ENCODE measurements at places on chromosomes 6 and 20.

DNA sequence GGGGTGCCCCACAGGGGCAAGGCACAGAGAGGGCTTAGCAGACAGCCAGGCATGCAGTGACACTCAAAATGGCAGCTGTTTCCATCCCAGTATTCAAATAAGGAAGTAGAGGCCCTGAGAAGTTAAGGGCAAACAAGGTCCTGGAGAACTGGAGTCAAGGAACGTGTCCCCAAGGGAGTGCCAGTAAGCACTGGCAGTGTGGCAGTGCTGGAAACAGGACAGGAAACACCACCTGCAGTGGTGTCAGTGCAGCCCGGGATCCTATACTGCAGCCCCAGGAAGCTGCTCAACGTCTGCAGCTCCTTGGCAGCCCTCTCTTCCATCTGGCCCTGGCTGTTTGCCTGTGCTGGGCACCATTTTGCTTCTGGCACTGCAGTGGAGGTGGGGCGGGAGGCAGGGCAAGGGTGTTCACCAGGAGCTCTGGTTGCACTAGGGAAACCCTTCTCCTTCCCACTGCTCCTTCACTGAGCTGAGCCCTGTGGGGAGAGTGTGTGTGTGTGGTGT, 56.3 kb downstream of the EDN3 start:
- no peak for DNase-seq

GRCh38 chr6:36430351-36430750, 12.3 kb downstream of the PXT1 start:
- no peak for DNase-seq

- no peak for DNase-seq
These were observed 232.1 kb downstream of the LRFN2 start for GRCh38 chr6:40355066-40355465.

DNA sequence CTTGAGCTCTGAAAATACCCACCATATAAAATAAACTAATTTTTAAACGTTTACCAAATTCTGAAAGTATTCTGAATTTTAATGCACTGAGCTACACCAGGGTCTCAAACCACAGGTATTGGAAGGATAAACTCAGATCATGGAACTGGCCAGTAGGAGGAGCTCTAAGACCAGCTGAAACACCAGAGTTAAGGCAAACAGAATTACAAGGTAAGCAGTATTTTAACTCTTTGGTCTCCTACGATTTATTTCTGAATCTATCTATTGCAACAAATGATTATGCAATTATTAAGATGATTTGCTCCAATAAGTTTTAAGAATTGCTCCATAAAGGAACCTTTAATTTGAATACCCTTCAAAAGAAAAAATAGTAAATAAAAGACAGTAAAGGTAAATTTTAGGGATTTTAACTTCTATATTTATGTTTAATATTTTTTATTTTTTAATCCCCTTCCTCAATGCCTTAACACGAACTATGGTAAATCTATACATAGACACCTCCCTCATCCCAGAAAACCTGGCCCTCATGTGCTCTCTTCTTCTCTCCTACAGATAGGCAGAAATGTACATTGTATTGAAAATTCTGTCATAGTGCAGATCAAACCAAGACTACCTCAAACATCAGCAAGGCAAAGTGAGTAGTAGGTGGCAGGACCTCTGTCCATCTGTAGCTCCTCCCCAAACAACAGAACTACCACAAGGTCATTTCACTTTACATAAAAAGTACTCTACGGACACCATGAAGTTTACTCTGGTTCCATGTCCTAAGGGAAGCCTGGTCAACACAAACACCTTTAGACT, 58.4 kb downstream of the SMLR1 start:
- peak; percentile 89 for DNase-seq

DNA sequence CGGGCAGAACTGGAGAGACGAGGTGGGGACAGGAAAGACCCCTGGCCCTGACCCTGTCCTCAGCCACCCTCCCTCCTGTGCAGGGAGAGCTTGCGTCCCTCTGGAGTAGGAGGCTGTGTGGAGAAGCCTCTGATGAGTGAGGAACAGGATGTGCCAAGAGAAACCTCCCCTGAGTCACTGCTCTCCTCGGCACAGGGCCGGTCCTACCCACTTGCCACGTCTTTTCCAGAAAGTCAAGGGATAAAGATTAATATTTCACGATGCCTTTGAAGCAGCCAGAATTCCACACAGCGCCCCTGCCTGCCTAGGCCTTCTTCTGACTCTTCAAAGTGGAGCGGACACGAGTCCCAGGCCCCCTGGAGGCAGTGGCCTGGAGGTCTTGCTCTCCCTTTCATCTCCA, 34.9 kb upstream of the THBS2 start:
- no peak for DNase-seq

DNA sequence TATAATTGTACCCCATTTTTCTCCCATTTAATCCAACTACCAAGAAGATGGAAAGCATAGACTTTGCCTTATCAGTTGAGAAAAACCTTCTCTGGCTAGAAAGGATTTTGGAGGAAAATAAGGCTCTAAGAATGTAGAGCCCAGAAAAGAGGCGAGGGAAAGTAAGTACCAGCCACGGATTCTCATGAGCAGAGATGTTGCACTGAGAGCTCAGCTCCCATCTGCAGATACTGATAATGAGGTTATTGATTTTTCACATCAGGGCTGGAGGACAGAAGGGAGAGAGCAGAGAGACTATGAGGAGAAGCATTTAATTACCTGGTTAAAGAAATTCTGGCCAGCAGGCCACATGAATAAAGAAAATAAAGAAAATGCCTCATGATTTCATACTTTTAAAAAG, 104.4 kb upstream of the FAM184A start:
- DNase-seq, result no peak

GRCh38 chr20:16178546-16179135, 394.6 kb downstream of the KIF16B start:
- no peak for DNase-seq

DNA sequence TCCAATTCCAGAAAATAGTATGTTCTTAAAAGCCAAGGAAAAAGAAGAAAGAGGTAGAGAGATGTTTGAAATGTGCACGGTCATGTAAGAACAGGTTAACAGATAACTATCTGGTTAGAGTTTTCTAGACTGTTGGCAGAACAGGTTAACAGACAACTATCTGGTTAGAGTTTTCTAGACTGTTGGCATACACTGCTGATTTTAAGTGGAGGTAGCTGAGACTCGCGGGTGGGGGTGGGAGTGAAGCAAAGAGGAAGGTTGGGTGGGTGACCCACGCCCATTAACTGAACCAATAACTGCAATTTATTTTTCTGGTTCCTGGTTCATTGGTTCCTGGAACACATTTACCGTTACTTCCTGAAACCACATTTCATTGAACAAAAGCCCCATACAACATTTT, 157.5 kb downstream of the ELOVL4 start:
- DNase-seq, result no peak

Measured in hematopoietic multipotent progenitor cell treated with erythropoietin and hydrocortisone succinate and interleukin-3 and kit ligand, for 4 days (in vitro differentiated cells).